Hepatocyte (in vitro differentiated cells): ENCODE measurements at places on chromosomes 7 and 10. TPM values are rescaled to one million over a fixed set of nuclear protein-coding genes. Genes with fewer than 3 reads are reported as not detected.
A peak's percentile ranks its signal among the peaks of the same experiment; 100 is the strongest.

GRCh38 chr7:10128748-10129147 is 844.9 kb upstream of the PHF14 start:
- H3K27me3 ChIP-seq, result no peaks in the 10 kb centered on the region
- no peaks in the 10 kb centered on the region for H3K36me3 ChIP-seq
- H3K4me3 ChIP-seq, result no peak overlapping the region
- H3K4me1 ChIP-seq, result no peaks in the 10 kb centered on the region
- H3K27ac ChIP-seq, result no peak overlapping the region

GRCh38 chr7:27175626-27176523 is 1.8 kb upstream of the HOXA10 start:
- H3K27me3 ChIP-seq, result peaks cover 95% of the 10 kb centered on the region
- peak overlapping the region; percentile 96 for H3K27ac ChIP-seq
- peak overlapping the region; percentile 20 for H3K4me3 ChIP-seq
- H3K36me3 ChIP-seq, result no peaks in the 10 kb centered on the region
- no peak for DNase-seq
- peaks cover 14% of the 10 kb centered on the region for H3K4me1 ChIP-seq

DNA sequence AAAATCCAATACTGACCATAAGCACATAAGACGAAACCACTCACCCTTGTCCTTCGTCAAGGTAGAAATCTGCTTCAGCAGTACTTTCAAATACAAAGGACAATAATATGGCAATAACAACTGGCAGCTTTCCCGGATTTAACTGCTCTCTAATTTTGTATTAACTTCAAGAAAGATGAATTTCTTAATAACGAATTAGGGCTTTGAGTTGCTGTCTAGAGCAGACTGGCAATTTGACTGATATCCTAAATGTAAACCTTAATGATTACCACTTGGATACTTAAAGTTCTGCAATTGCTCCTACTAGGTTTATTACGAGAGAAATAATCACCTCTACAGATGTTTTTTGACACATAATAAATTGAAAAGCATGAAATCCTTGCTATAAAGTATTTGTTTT is 418.7 kb downstream of the MAGI2 start:
- DNase-seq, result no peak
- no peak overlapping the region for H3K27ac ChIP-seq
- no peaks in the 10 kb centered on the region for H3K36me3 ChIP-seq
- H3K4me3 ChIP-seq, result no peak overlapping the region
- no peaks in the 10 kb centered on the region for H3K4me1 ChIP-seq

GRCh38 chr10:30467651-30468338 is 33.8 kb downstream of the MAP3K8 start:
- H3K36me3 ChIP-seq, result no peaks in the 10 kb centered on the region
- DNase-seq, result no peak
- H3K27ac ChIP-seq, result no peak overlapping the region

- DNase-seq, result no peak
- no peak overlapping the region for H3K4me3 ChIP-seq
- H3K27ac ChIP-seq, result no peak overlapping the region
These were observed 467.0 kb upstream of the PODXL start for GRCh38 chr7:132023466-132023865.

- H3K27me3 ChIP-seq, result no peaks in the 10 kb centered on the region
- H3K27ac ChIP-seq, result no peak overlapping the region
- DNase-seq, result no peak
- no peak overlapping the region for H3K4me3 ChIP-seq
- H3K4me1 ChIP-seq, result peaks cover 17% of the 10 kb centered on the region
These were observed 2.6 kb downstream of the CLDN15 start for GRCh38 chr7:101235050-101235449.

DNA sequence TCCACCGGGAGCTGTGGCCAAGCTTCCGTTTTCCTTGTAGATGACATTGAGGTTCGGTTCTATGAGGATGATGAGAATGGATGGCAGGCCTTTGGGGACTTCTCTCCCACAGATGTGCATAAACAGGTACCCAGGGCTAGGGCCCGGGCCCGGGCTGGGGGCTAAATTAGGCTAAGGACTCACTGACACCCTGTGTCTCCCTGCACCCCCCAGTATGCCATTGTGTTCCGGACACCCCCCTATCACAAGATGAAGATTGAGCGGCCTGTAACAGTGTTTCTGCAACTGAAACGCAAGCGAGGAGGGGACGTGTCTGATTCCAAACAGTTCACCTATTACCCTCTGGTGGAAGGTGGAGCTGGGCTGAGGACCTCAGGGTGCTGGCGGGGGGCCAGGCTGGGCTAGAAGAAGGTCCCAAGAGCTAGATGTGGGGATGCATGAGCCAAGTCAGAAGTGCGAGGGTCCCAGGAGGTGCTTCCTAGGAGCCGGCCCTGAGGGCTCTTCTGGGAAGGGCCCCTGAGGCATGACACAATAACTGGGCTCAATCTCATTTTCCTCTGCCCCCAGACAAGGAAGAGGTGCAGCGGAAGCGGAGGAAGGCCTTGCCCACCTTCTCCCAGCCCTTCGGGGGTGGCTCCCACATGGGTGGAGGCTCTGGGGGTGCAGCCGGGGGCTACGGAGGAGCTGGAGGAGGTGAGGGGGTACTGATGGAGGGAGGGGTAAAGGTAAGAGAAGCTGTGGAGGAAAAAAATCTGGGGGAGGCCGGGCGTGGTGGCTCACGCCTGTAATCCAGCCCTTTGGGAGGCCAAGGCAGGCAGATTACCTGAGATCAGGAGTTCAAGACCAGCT is 2.9 kb downstream of the NFKB2 start:
- peak overlapping the region; percentile 92 for H3K27ac ChIP-seq
- H3K4me1 ChIP-seq, result peaks cover 20% of the 10 kb centered on the region
- H3K36me3 ChIP-seq, result no peaks in the 10 kb centered on the region
- no peak overlapping the region for H3K4me3 ChIP-seq
- H3K27me3 ChIP-seq, result no peaks in the 10 kb centered on the region

DNA sequence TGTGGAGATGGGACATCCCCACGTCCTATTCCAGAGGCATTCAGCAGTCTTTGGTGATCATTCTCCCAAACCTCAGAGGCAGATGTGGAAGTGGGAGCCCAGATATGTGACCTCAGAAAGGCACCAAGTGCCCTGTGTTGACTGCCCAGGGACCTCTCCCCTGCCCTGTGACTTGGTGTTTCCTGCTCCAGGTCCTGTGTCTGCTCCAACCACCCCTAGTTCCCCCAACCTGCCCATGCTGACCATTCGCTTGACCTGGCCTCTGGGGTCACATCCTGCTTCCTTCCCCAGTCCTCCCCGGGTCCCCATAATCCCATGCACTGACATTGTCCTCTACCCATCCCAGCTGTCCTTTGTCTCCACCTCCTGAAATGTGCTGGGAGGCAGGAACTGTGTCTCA is 7.6 kb downstream of the CYP26A1 start:
- no peak overlapping the region for H3K4me3 ChIP-seq
- H3K27me3 ChIP-seq, result peaks cover 10% of the 10 kb centered on the region
- H3K27ac ChIP-seq, result no peak overlapping the region
- H3K36me3 ChIP-seq, result no peaks in the 10 kb centered on the region
- peaks cover 5% of the 10 kb centered on the region for H3K4me1 ChIP-seq

DNA sequence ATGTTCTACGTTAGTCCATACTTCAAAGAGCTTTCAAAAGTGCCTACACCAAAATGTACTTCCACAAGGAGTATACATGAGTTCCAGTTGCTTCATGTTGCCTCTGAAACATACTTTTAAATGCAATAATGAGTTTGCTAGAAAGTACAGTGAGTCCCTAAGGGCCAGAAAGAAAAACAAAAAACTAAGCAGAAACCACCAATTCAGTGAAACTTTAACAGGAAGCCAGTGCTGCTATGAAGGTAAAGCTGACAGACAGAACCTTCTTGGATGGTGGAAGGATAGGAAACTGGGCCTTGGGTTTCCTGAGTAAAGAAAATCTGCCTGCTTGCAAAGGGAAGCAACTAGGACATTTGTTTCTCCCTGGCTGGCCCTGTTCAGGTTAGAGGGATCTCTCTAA is 104.2 kb downstream of the CTTNBP2 start:
- DNase-seq, result no peak
- H3K4me1 ChIP-seq, result no peaks in the 10 kb centered on the region
- H3K4me3 ChIP-seq, result no peak overlapping the region
- no peaks in the 10 kb centered on the region for H3K27me3 ChIP-seq

DNA sequence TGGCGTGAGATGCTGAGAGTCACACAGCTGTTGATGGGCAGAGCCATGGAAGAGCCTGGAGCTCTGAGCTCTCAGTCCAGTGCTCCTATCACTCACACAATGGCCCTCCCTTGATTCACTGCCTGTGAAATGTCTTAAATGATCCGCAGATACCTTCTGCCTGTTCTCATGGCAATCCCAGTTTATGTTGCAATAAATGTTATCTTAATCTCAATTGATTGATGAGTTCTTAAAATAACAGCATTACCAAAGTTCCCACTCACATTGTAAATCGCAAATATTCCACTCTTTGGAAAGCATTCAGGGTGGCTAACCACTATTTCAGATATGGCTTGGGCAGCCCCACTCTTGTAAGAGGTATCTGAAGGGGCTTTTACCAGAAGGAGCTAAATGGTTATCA is 865.5 kb downstream of the LRMDA start:
- H3K27me3 ChIP-seq, result no peaks in the 10 kb centered on the region
- H3K4me1 ChIP-seq, result peaks cover 19% of the 10 kb centered on the region
- H3K27ac ChIP-seq, result peak overlapping the region; percentile 67
- no peaks in the 10 kb centered on the region for H3K36me3 ChIP-seq

The GNGT1 gene
- not detected in 2 replicates for total RNA-seq

The KAZALD1 gene
- total RNA-seq, result 31.9 and 34.8 TPM in 2 replicates

The MOGAT3 gene
- 6.3 and 8.4 TPM in 2 replicates for total RNA-seq

The TMEM225B gene
- 0.20 and 0.24 TPM in 2 replicates for total RNA-seq

The RBP4 gene
- total RNA-seq, result 494 and 527 TPM in 2 replicates

The RNF32 gene
- 1.4 and 2.3 TPM in 2 replicates for total RNA-seq
